SK-N-SH treated with all-trans-retinoic acid at 6 μM for 48 hours (cell line): ENCODE measurements at places on chromosomes 5 and 9.

DNA sequence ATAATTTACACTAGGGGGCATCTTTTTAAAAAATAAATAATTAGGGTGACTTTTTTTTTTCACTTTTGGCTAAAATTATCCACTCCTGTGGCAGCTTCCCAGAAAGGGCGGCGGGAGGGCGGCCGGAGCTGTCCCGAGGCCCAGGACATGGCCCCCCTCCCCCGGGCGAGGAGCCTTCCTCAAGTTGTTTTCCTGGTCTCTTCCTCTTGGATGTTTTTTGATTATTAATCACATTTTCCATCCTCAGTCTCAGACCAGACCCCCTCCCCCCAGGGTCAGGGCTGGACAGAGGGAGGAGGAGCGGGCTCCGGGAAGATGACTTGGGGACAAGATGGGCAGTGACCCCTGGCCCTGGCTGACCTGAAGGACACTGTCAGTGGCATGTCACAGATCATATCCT is 4.7 kb upstream of the CNTFR start:
- ATAC-seq = no peak

DNA sequence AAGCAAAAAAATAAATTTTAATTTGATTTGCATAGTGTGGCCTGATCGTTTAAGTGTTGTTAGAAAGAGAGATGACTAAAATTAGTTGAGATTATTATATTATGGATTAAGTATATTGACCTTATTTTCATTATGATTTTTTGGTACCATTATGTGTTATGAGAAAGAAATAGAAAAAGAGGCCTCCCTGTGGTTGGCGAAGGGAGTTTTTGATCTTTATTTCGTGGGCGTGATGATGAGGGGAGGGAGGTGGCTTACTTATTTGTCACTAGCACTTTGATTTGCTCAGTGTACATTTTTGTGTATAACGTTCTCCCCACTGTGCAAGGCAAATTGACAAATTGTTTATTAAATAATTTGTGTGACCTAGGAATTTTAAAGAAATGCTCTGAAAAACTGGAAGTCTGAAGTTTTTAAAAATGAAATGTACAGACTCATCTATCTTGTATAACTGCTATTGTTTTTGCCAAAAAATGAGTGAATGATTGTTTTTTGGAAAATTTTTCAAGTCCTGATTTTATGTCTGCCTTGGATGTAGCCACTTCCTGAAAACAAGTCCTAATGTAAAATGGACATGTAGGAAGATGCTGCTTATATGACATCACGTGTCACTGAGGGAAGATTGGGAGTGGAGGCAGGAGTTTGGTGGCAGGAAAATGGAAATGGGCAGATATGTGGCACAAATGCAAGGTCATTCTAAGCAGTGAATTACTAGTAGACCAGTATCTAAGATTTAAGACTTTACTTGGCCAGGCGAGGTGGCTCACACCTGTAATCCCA is 3.0 kb downstream of the DAPK1 start:
- ATAC-seq = no peak

- no peak for ATAC-seq
These were observed 9.6 kb downstream of the SHB start for GRCh38 chr9:38059233-38059936.

DNA sequence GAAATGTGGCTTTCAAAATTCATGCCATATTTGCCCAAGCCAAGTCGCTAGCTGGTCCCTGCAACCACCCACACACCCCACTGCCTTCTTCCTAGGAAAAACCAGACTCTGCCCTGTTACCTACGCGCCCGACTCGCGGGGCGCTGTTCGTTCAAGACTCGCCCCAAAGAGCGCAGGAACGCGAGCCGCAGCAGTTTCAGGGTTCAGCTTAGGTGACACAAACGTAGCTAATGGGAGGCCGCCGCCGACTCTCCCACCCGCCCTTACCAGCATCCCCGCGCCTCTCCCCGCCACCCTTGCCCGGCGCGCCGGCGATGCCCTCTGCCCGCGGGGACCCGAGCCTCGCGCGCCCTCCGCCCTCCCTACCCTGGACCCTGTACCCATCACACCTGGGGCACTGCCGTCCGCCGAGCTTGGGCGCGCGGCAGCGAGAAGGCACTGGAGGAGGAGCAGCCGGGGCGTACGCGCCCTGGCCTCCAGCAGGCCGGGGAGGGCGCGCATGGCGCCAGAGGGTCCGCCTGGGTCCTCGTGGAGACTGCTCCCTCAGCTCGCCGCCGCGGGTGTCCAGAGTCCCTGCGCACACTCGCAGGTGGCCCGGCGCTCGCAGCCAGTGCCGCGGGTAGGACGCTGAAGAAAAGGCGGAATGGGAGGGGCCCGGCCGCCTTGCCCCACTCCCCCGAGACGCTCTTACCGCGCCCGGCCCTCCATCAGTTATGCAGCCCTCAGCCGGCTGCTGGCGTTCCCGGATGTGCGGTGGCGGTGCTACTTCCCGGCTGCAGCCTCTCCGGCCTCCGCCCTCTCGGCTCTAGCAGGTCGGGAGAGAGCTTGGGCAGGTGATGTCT is at the start of gene EMB:
EMB (minus strand) TSS at position 638 of the 842 bp plus-strand sequence; CDS start at position 501, 137 bp downstream.
- peak; percentile 94 for ATAC-seq

DNA sequence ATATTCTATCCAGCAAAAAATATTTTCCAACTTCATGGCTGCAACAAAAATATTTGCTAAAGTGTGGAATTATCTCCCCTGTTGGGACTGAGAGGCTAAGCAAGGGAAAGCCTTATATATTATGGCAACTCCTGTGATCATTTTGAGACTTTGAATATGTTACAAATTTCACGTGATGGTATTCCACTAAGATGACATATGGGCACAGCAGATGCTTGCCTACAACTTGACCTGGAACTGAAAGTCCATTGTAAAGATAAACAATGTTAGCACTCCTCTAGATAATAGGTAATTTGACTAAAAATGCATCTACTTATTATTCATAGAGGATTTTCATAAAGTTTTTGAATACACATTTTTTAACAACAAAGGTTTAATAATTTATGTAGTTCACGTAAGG is 1141.5 kb upstream of the CDH6 start:
- no peak for ATAC-seq

- no peak for ATAC-seq
These were observed 23.1 kb downstream of the IER5L start for GRCh38 chr9:129154866-129155477.

DNA sequence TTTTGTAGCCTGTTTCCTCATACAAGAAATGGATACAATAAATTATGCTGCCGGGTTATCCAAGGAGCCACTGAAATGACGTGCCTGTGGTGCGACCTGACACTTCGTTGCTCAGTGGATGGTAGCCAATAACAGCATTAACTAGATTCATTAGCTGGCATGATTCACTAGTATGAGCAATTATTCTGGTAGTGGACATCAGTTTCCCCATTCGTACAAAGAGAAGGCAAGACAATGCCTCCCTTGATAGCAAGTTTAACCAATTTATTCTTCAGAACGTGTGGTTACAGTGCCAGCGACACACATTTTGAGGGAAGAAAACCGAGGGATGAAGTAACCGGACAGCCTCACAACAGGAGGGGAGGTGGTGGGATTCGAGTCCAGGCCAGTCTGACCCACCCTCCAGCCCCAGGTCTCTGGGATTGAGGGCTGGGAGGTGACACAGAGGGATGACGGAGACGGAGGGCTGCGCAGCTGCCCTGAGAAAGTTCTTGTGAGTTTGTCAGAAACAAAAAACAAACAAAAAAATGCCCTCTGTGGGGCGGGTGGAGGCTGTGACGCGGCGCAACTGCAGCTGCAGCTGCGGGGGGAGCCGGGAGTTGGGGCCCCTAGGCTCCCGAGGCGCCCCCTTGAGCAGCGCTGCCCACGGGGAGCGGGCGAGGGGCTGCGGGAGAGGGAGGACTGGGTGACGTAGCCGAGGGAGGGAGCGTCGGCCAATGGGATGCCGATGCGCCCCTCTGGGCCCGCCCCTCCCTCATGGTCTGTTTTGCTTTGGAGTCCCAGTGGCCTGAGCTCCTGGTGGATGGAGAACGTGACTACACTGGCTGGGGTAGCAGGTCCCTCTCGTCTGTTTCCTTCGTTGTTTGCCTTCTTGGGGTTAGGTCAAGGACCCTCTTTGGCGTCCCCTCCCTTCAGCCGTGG is 10.9 kb downstream of the LHX2 start:
- peak; percentile 72 for ATAC-seq

- no peak for ATAC-seq
These were observed 45.2 kb upstream of the RAD23B start for GRCh38 chr9:107237873-107238272.

DNA sequence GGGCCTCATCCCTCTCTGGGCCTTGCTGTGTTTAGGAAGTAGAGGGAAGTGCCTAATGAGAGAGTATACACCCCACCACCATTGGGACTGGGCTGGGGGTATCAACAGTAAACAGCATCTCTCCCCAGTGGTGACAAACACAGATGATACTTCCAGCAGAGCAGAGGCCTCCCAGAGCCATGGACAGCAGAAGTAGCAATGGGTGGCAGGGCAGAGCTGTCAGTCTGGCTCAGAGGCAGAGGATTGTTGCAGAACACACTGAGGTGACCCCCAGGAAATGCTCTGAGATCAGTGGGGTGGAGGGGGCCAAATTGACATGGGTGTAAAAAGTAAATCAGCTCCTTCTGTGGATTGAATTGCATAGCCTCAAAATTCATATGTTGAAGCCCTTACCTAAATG is 12.1 kb upstream of the P4HA2 start:
- no peak for ATAC-seq

- no peak for ATAC-seq
These were observed 42.7 kb upstream of the ZNF608 start for GRCh38 chr5:124789104-124789605.

DNA sequence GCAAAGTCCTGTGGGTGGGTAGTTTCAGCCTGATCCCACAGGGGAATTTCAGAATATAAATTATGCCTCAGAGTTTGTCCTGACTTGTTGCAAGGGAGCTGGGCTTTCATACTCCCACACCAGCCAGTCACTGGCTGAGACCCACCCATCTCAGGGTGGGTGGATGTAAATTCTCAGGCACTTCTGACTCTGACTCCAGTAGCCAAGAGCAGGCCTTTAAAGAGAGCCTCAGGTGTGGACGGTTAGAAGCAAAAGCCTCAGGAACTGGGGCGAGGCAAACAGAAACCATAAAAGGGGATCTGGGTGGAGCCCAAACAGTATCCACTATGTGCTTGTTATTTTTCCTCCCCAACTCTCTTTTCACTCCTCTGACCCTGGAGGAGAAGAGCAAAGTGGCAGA is 28.6 kb upstream of the FBXW11 start:
- no peak for ATAC-seq

DNA sequence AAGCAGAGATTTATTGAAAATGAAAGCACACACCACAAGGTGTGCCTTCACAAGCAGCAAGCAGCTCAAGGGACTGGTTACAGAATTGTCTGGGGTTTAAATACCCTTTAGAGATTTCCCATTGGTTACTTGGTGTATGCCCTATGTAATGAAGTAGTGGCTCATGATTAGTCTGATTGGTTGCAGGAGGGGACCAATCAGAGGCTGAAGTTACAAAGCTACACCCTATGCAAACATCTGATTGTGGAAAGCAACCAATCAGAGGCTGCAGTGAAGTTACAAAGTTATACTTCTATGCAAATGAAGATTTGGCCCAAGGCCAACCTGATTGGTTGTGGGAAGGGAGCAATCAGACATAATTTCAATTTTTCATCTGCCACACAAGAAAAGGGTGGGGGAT is 119.9 kb downstream of the C9orf152 start:
- peak; percentile 37 for ATAC-seq

DNA sequence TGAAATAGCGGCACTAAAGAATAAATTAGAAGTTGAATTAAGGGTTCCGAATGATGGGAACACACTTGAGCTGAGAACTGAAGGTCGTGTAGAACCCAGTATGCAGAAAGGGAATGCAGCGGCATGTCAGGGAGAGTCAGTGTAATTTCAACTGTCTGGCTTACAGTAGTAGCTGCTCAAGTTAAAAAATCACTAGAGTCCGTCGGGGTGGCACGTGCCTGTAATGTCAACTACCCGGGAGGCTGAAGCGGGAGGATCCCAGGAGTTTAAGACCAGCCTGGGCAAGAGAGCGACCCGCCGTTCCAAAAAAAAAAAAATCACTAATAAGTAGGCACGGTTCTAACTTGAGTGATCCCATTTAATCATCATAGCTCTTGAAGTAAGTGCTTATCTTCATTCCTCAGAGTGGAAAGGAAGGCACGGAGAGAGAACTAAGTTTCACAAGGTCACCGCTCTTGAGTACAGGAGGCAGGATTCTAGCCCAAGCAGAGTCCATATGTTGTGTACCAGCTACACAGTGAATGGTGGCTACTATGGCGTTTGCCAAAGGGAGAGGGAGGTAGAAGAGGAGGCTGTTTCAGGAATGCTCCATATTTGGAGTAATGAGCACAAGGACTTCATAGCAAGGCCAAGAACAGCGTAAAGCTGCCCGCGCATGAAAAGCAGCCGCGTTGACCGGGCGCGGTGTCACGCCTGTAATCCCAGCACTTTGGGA is 831 bp downstream of the RMRP start:
- ATAC-seq = peak; percentile 26

- ATAC-seq = no peak
These were observed 22.2 kb downstream of the AMBP start for GRCh38 chr9:114055894-114056293.

- ATAC-seq = peak; percentile 58; the same call in 1 of the 3 replicates
These were observed 975.4 kb downstream of the NR2F1-AS1 start for GRCh38 chr5:92605591-92605990.

GRCh38 chr5:65623482-65623881 is 651 bp downstream of the TRIM23 start:
- ATAC-seq = no peak; the same call in 2 of the 3 replicates

- peak; percentile 75 for ATAC-seq
These were observed 238.7 kb downstream of the EFNA5 start for GRCh38 chr5:107431998-107432397.

DNA sequence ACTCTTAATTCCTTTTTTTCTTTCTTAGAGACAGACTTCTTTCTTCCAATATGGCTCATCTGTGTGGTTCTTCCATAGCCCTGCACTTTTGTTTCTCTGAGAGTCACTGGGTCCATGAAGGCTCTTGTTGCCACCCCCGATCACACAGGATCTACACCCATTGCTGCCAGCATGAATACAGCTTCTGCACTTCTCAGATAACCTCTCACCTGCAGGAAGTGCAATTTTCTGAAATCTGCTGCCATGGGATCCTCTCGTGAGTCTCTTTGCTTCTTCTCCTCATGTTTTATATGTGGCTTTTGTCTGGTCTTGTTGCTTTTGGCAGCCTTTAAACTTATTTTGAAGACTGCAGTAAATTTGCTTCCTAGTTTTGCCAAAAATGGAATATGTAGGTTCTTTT is 171.2 kb downstream of the TMEM167A start:
- ATAC-seq = no peak

- ATAC-seq = no peak
These were observed 52.3 kb downstream of the RGMB start for GRCh38 chr5:98825582-98826375.

DNA sequence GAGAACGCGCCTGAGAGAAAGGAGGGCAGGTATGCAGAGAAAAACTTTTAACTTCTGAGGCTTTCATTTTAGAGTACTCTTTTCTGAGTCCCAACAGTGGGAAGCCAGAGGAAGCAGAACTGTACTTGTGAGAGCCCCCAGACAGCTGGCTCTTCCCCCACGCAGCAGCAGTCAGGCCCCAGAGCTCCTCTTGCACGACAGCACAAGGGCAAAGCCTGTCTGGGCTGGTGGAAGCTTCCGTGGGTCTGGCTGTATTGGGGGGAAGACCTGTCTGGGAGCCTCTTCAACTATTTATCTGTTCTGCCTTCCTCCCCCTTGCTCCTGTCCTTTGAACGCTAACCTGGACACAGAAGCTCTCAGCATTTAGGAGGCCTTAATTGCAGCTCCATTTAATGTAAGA is 68.2 kb downstream of the THBS4 start:
- ATAC-seq = no peak
